ENCODE measurements at places on chromosomes 2 and 18. TPM values are rescaled to one million over a fixed set of nuclear protein-coding genes. Genes with fewer than 3 reads are reported as not detected.

The DSG1 gene
- not detected for total RNA-seq

The POMC gene
- total RNA-seq, result 1.1 TPM

The IL1F10 gene
- total RNA-seq, result not detected

The FEV gene
- total RNA-seq, result not detected

The CYP26B1 gene
- 0.33 TPM for total RNA-seq

The GPC1 gene
- total RNA-seq, result 70.9 TPM

The CAPN14 gene
- 0.12 TPM for total RNA-seq
